ENCODE measurements at places on chromosomes 6 and 20. TPM values are rescaled to one million over a fixed set of nuclear protein-coding genes. Genes with fewer than 3 reads are reported as not detected.

DNA sequence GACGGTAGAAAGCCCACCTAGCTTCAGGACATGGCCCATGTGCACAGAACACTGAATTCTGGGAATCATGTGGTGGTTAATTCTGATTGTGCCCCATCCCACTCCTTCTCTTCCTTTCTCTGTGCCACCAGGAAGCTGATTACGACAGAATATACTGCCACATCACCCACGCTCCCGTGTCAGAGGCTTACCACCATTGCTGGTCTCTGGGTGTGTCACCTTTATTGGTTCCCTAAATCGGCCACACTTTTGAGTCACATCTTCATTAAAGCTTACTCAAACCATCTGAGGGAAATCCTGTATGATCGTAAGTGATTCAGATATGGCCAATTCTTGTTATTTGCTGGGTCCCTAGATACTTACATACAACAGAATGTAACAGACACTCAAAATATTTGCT lies 3.1 kb downstream of the TRMT6 start:
- DNase-seq = peak; percentile 32

DNA sequence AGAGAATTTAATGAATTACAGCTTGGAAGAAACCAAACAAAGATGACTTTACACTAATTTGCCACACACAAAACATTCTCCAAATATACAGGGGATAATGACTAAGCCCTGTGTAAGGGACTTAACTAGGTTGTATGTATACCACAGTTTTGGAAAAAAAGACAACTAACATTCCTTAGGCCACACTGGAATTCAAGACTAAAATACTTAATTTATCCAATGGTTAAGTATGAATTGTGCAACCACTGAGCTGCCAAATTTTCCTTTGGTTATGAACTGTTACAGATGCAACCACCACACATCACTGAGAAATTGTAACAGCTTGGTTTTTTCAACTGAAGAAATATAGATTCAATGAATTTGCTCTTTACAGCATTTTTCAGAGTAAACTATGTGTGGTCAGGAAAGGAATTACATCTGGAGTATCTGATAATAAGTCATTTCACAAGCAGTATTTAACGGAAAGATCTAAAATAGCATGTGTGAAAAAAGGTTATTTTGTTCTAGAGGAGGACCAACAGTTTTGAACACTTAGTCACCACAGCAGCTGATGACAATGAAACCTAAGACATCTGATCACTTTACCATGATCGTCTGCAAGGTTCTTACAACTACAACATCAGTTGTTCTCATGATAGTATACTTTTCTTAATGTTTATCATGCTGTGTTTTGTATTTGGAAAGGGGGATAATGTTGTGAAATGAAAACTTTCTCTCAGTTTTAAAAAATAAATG lies 318.8 kb downstream of the BCKDHB start:
- DNase-seq = peak; percentile 59

OPRL1 gene
- total RNA-seq = 0.11 TPM

TP53TG5 gene
- not detected for total RNA-seq

GRCh38 chr20:58705208-58705926 lies 12.8 kb downstream of the NPEPL1 start:
- no peak for DNase-seq

DNA sequence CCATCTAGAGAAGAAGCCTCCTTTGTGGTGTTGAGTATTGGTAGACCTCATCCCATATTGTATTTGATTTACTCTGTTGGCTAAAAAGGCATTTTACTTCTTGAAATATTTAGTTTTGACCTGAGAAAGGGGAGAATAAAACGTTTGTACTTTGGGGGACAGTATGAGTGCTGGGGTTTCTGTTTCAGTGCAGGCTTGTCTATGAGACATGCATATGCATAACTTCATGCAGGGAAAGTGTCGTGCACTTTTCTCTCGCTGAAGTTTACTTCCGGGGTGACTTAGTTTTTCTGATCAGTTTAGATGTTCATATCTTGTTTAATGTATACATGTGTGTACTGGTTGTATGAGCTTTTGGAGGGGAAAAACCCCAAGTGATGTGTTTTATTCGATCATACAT lies 59.5 kb downstream of the UTRN start:
- DNase-seq = no peak

DNA sequence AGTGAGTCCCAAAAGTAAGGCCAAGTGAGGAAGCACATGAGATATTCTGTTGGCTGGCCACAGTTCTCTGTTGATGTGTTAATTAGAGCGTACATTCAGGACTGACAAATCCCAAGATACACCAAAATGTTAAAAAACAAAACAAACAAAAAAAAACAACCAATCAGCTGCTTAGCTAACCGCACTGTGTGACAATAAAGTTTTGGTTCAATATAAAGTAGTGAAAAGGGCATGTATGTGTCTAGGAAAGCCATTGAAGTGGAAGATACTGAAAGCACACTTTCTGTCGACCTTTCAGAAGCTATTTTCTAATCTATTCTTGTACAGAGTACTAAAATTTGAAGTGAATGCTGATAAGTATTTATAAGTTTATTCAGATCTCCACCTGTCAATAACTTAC lies 26.1 kb downstream of the NHLRC1 start:
- DNase-seq = no peak

BFSP1 gene
- total RNA-seq = 3.2 TPM

DNA sequence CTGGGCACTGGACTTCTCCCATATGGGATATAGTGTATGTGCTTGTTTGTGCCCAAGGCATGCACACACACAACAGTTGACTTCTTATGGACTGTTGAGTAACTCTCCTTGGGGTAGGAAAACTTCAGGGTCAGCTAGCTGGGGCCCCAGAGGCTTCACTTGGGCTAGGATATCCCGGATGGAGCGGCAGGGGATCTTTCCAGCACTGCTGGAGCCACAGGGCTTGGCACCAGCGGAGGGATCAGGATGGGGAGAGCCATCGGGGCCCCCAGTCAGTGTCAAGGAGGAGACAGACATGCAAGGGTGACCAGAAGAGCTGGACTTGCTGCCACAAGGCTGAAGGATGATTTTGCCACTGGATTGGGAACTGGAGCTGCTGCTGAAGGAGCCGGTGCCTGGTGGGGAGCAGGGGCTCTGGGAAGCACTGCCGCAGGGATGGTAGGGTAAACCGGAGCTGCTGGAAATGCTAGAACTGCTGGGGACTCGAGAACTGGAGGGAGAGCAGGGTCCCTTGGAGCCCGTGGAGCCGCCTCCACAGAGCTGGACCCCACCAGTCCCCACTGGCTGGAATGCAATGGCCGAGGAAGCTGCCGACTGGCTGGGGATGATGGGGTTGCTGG lies 1.5 kb downstream of the PSORS1C1 start:
- no peak for DNase-seq

GRCh38 chr6:3409699-3410384 lies 47.0 kb downstream of the SLC22A23 start:
- DNase-seq = no peak

DNA sequence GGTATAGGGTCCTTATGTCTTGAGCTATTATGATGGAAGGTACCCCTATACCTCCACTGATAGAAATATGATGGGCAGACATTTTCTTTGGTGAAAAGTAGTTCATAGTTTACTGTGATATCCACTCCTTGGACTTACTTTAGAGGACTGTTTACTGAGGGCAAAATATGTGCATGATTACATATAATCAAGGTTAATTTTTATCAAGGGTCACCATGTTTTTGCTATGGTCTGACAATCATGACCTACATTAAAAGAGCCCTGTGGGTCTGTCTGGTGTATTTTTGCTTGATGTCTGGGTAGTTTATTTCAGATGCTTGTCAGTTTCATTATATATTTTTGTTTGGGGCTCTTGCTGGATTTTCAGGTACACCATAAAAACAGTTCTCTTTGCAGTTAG lies 40.1 kb downstream of the CDKAL1 start:
- no peak for DNase-seq

- DNase-seq = peak; percentile 1
These were observed 11.5 kb upstream of the DEFB113 start for GRCh38 chr6:49980898-49981297.

RUNX2 gene
- 4.2 TPM for total RNA-seq

GRCh38 chr20:59382157-59382725 lies 81.8 kb downstream of the EDN3 start:
- DNase-seq = no peak

CRYBG1 gene
- total RNA-seq = 78.5 TPM

GRCh38 chr20:11092151-11092550 lies 418.4 kb upstream of the JAG1 start:
- no peak for DNase-seq

DNA sequence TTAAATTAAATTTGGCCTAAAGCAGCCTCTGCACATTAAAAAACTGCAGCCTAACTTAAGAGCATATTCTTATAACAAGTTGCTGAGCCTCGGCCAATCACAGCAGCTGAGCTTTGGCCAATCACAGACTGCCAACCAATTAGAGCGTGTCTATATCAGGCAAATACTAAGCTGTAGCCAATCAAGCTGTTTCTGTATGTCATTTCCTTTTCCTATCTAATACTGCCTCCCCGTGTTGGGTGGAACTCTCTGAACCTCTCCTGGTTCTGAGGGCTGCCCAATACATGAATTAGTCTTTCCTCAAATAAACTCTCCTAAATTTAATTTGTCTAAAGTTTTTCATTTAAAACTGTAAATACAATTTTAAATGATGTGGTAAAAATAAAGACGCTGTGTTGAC lies 3.9 kb upstream of the TMEM244 start:
- no peak for DNase-seq

- no peak for DNase-seq
These were observed 353.4 kb downstream of the RNGTT start for GRCh38 chr6:88609983-88610382.

- no peak for DNase-seq
These were observed 41.1 kb downstream of the STX7 start for GRCh38 chr6:132471787-132472186.

DNA sequence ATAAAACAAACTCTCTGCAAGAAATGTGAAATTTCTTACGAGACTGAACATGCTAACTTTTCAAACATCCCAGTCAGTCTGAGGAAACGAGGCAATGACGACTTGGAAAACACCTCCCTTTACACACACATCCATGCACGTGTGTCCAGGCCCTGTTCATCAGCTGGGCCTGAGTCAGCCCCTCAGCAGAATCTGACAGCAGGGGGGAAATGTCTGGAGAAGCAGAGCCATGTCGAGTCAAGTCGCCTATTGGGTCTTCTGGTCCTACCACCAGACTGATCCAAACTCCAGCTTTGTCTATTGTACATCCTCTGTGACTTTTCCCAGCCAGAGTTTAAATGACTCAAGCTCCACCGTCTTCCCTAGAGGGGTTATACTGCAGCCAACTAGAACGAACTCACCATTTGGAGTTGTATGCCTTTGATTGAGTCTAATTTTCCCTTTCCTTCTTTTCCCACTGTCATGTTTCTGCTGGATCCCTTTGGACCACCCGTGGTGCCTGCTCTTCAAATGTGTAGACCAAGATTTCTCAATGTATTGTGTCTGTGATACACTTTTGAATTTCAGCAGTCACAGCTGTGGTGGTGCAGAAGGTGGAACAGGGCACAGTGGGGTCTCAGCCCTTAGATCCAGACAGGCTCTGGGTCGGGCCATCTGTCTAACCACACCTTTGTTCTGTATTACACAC lies 254.0 kb downstream of the CDC5L start:
- DNase-seq = no peak

IL17A gene
- total RNA-seq = not detected

ELOVL2 gene
- total RNA-seq = not detected

DNA sequence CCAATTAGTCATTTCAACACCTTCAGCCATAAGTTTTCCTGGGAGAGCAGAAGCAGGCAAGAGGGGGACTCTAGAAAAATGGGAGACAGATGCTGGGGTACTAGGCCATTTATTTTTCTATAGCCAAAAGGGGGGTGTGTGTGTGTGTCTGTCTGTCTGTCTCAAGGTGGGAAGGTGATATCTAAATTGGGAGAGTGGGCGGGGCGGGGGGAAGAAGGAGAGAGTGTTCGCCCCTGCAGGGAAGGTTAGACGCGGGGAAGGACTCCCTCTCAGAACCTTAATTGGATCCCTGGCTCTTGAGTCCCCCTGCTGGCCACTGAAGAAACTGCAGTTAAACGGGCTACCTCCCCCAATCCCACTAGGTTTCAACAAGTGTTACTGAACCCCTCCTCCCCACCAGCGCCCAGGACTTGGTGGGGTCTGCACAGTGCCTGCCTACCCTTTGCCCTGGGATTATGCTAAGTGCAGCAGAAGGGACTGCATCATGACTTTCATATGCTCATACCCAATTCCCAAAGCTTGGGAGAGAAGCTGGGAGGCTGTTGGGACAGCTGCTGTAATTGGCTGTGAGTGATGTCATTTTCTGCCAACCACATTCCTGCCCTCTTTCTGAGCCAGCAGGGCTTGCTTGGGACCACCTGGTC lies 45.8 kb downstream of the FOXP4 start:
- DNase-seq = peak; percentile 41

DNA sequence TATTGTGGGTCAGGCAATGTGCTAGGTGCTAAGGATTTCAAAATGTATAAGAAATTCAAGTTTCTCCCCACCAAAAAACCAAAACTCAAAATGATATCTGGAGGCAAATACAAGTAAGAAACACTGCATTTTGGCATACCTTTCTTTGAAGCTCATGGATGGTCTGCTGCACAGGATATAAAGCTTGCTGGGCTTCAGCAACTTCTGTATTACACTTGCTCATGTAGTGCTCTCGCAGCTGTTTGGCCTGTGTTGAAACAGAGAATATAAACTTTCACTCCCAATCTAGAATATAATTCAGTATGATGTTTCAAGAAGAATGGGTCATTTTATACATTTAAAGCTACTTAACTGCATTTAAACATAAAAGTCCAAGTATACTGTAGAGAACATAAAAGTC lies 39.6 kb downstream of the SHPRH start:
- DNase-seq = no peak

DNA sequence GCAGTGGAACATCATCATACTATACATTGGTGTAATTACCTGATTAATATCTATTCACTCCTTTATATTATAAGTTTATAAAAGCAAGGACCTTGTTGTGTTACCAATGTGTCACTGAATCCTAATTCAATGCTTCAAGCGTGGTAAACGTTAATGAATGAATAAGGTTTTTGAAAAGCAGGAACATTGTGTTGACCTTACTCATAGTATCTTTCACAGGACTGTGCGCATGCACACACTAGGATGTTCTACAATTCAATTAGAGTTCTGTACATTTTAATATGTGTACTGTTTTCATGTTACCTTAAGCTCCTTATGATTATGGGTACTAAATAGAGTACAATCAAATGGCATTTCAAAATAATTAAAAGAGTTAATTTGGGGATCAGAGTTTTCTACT lies 578.5 kb downstream of the BMP2 start:
- DNase-seq = peak; percentile 27

SLC39A7 gene
- total RNA-seq = 52.8 TPM

DNA sequence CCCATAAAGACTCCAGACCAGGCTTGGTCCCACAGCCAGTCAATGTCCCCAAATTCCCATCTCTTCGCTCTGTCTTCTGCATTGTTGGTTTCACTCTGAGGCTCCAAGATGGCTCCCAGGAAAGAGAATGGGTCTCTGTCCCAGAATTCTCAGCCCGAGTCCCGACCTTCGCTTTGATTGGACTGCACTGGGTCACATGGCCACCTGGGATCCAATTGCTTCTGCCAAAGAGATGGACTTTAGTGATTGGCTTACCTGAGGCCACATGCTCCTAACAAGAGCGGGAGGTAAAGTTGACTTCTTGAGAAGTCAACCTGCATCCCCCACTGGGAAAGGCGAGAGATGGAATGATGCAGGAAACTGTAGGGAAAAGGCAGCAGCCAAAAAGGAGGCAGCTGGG lies 104.7 kb upstream of the PMEPA1 start:
- no peak for DNase-seq

Measured in mammary epithelial cell (primary cell).